ENCODE measurements at places on chromosomes 7 and 10.

GRCh38 chr10:49007129-49007528, 67.5 kb upstream of the LRRC18 start:
- no peak for DNase-seq

- no peak for DNase-seq
These were observed 152.9 kb downstream of the HGF start for GRCh38 chr7:81616951-81617350.

GRCh38 chr7:50660040-50660829, 95.0 kb upstream of the DDC start:
- no peak for DNase-seq

- DNase-seq = no peak
These were observed 458.8 kb upstream of the LRRTM3 start for GRCh38 chr10:66467042-66467441.

- peak; percentile 59 for DNase-seq
These were observed 905 bp downstream of the C1GALT1 start for GRCh38 chr7:7183061-7183837.

GRCh38 chr7:151380199-151381097, 29.4 kb downstream of the WDR86 start:
- no peak for DNase-seq

- DNase-seq = peak; percentile 15
These were observed 151.6 kb downstream of the KIAA1217 start for GRCh38 chr10:24360282-24361127.

DNA sequence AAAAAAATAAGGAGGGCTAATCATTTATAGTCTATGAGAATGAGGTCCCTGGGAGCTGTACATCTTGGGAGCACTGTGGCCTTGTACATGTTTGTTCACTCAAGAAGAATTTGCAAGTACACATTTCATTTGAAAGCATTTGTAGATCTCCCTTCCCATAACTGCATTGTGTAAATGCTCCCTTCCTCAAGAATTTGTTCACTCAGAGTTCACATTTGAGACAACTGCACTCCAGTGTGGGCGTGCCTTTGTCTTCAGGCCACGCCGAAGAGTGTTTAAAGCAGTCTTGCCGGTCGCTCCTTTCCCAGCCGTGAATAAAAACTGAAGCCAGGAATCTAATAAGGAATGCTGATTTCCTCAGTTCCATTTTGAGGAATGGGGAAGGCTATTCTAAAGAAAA, 291.1 kb upstream of the LYZL1 start:
- no peak for DNase-seq

- peak; percentile 19 for DNase-seq
These were observed 201.7 kb upstream of the PRSS58 start for GRCh38 chr7:142459551-142459963.

DNA sequence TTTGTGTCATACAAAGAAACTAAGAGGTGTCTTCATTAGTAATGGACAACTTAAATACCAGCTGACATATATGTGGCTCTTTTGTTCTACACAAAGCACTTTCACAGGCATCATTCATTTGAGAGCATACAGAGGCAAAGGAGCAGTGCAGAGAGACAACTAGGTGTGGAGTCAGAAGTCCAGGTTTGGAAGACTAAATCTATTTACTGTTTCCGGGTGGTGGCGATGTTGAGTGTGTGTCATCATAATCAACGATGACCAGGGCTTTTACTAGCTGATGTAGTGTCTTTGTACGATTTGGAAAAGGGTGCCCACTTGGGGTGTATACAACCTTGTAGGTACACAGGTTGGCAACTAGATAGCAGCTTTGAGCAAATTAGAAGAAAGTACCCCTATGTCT, 195.5 kb upstream of the CCDC6 start:
- DNase-seq = no peak

DNA sequence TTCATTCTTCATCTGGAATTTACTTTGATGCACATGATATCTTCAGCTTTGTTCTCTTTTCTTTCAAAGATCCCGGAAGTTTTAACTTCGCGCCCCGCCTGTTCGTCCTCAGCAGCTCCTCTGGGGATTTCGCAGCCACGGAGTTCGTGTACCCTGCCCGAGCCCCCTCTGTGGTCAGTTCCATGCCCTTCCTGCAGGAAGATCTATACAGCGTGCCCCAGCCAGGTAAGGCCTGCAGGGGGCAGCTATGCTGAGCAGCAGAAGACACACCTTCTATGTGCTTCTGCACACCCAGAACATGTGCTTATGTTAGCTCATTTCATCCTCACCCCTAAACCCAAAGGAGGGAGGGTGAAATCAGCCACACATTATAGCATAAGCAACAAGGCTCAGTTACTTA, 79.7 kb upstream of the LYZL2 start:
- DNase-seq = no peak

DNA sequence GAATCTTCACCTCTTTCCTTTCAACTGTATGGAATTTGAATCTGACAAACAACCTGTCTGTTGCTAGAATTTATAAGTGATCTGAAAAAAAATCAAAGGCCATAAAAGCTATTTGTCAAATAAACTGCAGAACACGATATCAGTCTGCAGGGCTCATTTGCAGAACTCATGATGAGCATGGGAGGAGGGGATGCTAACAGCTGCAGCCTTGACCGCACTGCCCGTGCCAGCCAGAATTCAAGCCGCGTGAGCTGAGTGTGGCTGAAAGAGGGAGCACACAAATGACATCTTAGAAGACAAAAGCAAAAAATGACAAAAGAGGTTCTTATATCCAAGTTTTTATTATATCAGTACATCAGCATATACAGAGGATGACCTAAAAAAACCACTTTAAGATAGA, 15.7 kb downstream of the LRRTM3 start:
- DNase-seq = no peak

DNA sequence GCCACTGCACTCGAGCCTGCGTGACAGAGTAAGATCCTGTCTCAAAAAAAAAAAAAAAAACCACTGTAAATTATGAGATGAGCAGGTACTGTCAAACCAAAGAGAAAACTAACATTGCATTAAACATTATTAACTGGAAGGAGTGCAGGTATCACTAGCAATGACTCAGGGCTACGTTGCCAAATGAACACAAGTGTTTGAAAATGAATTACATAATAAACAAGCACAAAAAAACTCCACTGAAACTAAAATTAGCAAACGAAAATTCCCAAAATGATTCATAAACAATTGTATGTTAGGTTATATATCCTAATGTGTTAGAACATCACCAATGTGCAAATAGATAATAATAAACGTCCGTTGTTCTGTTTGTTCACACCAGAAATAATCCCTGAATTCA, 42.8 kb downstream of the NSUN6 start:
- DNase-seq = no peak

DNA sequence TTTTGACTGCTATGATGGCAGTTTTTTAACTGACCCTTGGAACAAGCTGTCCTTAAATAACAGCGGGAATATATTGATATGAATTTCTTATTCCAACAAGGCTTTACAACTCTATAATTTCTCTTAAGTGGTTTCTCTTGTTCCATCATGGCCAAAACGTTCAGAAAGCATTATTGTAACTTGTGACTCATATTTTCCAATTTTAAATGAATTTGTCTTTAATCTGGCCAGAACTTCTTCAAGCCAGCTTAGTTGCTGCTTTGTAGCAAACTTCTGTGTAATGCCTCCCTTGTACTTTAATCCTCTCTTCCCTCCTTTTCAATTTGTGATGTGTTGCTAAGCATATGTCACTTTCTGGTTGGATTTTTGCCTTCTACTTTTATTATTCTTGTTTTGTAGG, 271.9 kb downstream of the KIF20B start:
- DNase-seq = no peak

DNA sequence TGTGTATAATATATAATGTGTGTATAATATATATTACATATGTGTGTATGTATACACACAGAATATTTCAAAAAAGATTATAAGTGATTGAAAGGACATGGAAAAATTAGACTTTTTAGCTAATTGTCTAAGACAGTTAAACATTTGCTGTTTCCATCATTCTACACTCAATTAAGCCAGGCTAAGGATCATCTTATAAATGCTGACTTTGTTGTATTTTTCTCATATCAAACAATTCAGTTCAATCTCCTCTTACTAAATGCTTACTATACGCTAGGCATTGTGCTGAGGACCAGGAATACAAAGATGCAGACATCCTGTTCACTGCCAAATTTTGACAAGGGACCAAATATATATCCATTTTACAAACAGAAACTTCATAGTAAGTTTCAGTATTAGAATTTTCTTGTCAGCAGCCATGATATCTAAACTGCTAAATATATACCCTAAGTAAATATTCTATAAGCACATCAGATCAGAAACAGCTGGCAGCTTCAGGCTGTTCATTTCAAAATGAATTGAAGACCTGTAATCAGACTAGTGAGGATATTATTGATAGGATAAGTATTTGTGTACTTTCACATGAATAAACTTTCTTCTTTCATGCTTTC, 10.3 kb upstream of the LRRN3 start:
- DNase-seq = no peak

GRCh38 chr7:50656141-50656895, 91.1 kb upstream of the DDC start:
- no peak for DNase-seq

DNA sequence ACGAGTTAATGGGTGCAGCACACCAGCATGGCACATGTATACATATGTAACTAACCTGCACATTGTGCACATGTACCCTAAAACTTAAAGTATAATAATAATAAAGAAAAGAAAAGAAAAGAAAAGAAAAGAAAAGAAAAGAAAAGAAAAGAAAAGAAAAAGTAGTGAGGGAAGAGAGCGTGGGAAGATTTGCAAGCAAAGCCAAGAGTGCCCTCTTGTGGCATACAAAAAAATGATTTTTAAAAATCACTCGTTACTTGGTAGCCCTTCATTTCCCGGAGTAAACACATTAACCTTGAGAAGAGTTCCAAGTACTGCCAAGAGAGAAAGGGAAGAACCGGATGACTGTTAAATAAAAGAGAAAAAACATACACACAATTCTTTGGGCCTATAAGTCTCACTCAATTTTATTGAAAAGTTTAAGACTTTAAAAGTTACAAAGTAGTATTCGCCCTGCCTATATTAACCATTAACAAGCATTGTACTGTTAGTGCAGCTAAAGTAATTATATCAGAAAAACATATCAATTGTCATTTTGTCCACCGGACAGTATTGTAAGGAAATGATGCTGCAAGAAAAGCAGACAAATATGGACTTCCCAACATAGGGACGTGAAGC, 6.2 kb upstream of the CH25H start:
- no peak for DNase-seq

- no peak for DNase-seq
These were observed 1.3 kb downstream of the BRAT1 start for GRCh38 chr7:2553831-2554581.

- no peak for DNase-seq
These were observed 10.4 kb downstream of the ASB15 start for GRCh38 chr7:123612024-123612423.

All from NCI-H1105 (cell line).